Stimulated activated CD8-positive, alpha-beta memory T cell treated with anti-CD3 and anti-CD28 coated beads, Interleukin-7, amount 100 ng/mL, for 24 hours (primary cell): ENCODE measurements at places on chromosomes 6 and 20.

- DNase-seq, result no peak
Measured at GRCh38 chr6:17583811-17584210, 16.3 kb upstream of the FAM8A1 start.

- DNase-seq, result peak; percentile 16
Measured at GRCh38 chr6:114108119-114109002, 137.4 kb upstream of the HDAC2 start.

- DNase-seq, result no peak
Measured at GRCh38 chr20:62685781-62686555, 22.7 kb upstream of the NTSR1 start.

GRCh38 chr6:135972150-135972549 lies 120.6 kb downstream of the PDE7B start:
- no peak for DNase-seq

DNA sequence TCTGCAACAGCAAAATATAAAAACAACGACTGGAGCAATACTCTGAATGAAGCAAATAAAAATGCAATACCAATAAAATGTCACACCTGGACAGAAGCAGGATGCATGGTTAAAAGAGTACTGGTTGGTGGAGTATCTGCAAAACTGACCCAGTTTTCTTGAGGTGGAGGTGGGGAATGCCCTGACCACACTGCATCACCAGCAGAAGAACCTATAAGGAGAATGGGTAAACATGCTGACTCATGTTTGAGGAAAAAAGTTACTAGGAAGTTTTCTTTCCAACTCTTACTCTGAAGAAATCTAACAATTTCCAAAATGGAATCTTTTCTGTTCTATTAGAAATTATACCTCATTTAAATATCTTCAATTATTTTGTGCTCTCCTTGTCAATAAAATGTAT lies 43.6 kb downstream of the REPS1 start:
- DNase-seq, result no peak

DNA sequence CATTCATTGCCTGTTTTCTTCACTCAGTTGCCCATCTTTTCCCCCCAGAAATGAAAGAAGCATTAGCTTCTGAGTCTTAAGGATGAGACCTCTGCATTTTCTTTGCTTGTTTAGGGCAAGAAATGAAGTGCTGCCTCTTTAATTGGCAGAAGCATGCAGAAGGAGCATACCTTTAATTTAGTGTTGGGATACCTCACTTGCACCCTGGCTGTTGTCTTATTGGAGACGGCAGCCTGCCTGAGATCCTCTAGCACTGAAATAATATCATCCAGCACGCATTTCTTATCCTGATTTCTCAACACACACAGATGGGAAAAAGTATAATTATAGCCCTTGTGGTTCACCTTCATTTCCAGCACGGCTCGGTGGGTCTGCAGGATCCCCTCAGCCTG lies 43.1 kb downstream of the PTCHD4 start:
- DNase-seq, result no peak

DNA sequence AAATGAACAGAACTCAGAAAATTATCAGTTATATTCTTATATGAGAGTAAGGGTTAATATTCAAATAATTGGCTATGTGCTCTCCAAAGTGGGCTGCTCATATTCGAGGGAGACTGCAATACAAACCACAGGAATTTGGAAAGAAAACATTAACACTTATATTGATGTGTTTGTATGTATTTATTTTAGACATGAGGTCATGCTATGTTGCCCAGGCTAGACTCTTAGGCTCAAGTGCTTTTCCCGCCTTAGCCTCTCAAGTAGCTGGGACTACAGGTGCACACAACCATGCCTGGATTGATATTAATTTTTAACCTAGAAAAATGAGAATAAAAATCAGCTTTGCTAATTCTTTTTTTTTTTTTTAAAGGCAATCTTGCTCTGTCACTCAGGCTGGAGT lies 35.0 kb downstream of the BTBD9 start:
- DNase-seq, result no peak

GRCh38 chr20:63562461-63563224 lies 8.7 kb downstream of the FNDC11 start:
- DNase-seq, result no peak

- DNase-seq, result no peak
Measured at GRCh38 chr20:33016581-33017109, 9.1 kb downstream of the BPIFB2 start.

- no peak for DNase-seq
Measured at GRCh38 chr20:33388268-33388667, 13.1 kb downstream of the CDK5RAP1 start.

DNA sequence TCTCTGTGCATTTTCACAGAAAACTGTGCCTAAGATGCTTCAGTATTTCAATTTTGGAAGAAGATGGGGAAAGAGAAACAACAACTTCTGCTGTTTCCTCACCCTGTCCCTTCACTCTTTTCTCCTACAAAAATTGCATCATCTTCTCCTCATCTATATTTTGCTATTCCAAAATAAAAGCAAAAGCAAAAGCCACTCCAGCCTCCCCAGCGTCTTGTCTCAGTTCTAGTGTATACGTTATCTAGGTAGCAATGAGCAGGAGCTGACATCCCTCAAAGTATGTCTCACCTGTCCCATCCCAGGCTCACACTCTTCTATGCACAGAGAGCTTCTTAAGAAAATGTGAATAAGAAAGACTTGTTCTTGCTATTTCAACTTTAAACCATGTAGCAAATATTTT lies 163.8 kb upstream of the TAB2 start:
- DNase-seq, result no peak

DNA sequence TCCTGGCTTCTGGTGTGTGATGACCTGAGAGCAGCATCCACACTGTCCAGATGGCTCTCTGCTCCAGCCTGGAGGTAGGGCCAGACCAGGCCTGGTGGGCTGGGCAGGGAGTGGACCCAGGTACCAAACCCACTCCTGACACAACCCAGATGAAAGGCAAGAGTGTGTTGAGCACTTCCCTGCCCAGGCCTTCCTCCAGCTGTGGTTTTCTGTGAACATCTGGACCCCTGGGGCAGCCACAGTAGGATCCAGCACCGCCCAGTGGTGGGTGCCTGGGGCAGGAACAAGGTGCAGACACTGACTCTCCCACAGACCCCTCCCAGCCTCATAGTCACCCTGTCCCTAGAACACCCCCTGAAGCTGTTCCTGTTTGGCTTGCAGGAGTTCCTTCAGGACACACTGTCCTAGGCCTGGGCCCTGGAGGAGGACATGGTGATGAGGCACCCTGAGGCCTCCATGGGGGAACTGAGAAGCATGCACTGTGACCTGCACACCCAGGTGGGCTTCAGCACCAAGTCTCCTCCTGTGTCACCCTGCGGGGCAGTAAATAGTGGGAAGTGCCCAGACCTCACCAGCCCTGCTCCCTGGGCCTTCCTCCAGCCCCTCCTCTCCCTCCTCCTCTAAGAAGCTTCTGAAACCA lies 28.7 kb downstream of the UBD start:
- no peak for DNase-seq

GRCh38 chr20:25643716-25644115 lies 19.9 kb upstream of the NANP start:
- no peak for DNase-seq

DNA sequence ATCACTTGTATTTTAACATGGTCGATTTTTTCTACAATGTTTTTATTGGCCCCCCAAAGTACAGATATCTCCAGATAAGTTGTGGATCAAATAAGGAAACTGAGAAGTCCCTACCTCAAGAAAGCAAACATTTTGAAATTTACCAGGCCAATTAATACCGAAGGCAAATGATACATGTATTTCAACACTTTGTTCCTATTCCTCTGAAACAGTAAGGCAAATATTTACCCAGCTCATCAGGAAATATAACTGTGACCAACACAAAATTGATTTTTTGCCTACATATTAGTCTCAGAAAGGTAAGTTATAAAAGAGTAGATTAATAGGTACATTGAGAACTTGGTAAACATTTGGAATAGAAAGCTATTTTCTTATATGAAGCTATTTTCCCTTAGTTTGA lies 51.3 kb upstream of the ADGRF5 start:
- no peak for DNase-seq

DNA sequence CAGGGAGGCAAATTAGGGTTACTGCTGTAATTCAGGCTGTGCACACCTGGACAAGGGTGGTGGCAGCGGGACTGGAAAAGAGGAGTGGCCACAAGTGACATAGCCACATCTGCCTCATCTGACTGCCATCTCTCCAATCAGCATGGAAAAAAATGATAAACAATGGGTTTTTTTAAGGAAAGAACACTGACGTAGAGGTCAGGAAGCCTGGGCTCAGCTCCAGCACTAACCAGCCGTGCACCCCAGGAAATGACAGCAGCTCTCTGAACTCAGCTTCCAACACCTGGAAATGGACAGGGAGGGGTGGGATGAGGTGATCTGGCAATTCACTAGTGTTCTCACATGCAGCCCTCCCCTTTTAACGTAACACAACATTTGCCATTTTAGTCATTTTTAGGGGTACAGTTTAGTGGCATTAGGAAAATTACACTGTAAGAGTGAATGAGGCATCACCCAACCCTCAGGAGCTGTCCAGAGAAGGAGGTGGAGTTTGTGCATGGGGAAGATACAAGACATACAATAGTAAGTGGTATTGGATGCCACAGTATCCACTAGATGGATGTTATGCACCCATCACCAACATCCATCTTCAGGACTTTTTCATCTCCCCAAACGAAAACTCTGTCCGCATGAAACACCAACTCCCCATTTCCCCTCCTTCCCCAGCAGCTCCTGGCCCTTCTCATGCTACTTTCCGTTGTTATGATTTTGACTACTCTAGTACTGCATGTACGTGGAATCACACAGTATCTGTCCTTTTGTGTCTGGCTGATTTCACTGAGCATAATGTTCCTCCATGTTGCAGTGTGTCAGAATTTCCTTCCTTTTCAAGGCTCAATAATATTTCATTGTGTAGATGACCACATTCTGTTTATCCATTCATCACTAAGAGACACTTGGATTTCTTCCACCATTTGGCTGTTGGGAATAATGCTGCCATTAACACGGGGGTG lies 215.5 kb upstream of the ECI2 start:
- no peak for DNase-seq

- no peak for DNase-seq
Measured at GRCh38 chr6:158648682-158649131, 1.1 kb upstream of the SYTL3 start.

- DNase-seq, result no peak
Measured at GRCh38 chr6:87391334-87391733, 16.4 kb upstream of the CFAP206 start.

- no peak for DNase-seq
Measured at GRCh38 chr20:8901237-8902025, 167.5 kb upstream of the PLCB4 start.

DNA sequence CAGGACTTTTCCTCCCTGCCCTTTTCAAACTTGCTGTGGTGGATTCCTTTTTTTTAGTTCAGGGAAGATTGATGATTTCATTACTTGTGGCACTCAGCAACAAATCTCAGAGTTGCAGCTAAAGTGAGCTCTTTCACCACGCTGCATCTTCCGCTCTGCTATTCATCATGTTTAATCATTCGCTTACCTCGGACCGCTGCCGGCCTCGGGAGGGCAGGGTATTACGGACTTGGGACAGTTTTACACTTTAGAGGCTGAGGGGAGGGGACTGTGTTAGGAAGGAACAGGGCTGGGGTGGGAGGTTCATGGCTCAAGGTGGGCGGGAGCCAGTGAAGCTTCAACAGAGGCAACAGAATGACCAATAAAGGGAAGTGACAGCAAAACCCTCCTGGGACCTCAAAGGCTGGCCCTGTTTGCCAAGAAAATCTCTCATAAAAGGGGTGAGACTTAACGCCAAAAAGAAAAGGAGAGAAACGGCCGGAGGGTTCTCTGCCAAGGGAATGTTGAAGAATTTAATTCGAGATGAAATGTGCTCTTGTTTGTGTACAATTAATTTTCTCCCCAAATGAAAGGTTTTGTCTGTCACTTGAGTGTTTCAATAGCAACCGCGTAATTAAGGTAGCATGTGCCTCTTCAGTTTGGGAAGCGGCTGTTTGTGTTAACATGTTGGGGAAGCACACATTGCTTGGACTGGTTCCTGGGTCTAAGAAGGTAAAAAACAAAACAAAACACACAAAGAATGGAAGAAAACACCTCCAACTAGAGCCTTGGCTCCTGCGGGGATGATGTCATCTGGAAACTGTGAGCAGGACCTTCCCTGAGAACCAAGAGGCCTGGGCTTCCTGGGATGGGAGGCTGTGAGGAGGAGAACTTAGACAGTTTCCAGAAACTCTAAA lies 72.5 kb upstream of the SULF2 start:
- no peak for DNase-seq

DNA sequence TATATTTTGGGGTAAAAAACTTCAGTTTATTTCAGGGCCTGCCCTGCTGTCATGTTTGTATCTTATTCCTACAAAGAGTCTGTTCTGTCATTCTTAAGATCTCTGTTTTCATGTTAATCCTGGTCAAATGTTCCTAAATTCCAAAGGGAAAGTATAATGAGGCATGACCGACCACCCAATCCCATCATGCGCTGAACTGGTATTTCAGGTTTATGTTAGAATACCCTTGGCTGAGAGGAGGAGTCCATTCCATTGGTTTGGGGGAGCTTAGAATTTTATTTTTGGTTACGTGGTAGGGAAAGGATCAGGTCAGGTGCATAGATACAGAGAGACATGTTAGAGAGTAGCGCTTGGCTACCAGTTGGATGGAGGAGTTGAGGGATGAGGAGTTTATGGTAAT lies 25.7 kb downstream of the CFAP61 start:
- no peak for DNase-seq

DNA sequence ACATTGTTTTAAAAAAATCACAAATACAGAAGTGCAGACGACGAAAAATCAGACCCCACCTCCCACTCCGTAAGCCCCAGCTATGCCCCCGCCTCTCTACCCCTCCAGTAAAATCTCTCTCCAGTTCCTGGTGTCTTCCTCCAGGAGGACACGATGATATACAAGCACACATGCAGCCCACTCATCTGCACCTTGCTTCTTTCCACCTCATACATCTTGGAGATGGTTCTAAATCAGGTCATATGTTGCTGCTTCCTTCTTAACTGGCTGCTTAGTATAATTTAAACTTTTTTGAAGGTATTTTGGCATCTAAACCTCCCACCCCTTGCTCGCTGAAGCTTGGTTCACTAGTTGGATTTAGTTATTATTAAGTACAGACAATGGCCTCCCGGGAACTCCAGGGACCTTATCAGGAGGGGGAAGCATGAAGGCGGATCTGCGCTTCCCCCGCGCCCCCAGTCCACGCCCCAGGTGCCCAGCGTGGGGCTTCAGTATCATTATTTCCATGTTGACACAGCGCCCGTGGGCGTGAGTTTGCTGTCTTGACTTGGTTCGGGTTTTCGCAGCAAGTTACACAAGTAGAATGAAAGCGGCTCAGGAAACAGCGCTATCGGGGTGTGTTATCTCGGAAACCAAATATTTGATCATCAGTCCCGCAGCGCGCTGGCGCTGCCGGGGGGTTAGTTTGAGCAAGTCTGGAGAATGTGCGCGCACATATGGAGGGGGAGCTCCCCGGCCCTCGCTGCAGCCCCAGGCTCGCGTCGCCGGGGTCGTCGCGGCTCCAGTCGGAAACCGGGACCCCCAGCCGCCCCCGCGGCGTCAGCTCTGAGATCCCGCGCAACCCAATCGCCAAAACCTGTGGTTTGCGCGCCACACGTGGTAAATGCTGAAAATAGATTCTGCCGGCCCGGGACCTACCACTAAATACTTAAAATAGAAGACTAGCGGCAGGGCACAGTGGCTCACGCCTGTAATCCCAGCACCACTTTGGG lies 2.3 kb downstream of the BMP7 start:
- no peak for DNase-seq
